ENCODE measurements at places on chromosomes 2 and 18. TPM values are rescaled to one million over a fixed set of nuclear protein-coding genes. Genes with fewer than 3 reads are reported as not detected.

Gene DSG1
- total RNA-seq, result 33.7 TPM

Gene MARCO
- total RNA-seq, result 0.80 TPM

Gene OSGEPL1
- total RNA-seq, result 3.7 TPM

Gene VIL1
- total RNA-seq, result not detected

Gene CHCHD5
- 41.5 TPM for total RNA-seq

- no peak for ATAC-seq
Observed at GRCh38 chr2:98705333-98705617, 25.7 kb downstream of the MGAT4A start.

GRCh38 chr2:189608795-189609422 lies 28.3 kb upstream of the SLC40A1 start:
- ATAC-seq, result no peak

DNA sequence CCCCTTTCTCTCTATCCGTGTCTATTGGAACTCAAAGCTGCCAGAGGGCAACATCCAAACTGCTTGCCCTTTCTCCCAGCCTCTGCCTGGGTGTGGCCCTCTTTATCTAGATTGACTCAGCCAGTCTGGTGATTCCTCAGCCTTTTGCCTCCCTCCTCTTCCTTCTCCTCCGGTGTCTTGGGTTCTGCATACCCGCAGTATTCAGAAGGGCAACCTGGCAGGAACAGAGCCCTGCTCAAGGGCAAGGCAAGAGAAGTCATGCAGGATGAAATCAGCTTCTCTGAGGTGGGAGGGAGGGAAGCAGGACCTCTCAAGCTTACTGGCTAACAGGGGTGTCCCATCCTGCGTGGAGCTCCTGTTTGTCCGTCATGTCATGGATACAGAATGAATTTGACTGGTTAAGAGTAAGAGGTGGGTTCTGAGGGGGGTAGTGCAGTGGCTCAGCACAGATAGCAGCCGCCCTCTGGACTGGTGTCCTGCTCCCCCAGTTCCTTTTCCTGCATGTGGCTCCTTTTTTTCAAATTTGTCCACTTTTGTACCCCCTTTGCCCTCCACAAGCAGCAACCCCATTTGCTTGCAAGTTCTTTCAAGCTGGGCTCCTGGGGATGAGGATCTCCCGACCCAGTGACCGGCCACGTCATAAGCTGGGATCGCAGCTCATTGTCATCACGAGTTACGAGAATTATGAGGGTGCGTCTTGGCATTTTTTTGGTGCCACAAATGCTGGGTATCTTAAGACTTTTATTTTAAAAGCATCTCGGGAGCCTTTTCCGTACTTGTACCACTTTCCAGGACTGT lies 154.1 kb downstream of the FHOD3 start:
- peak; percentile 12 for ATAC-seq

- ATAC-seq, result no peak
Observed at GRCh38 chr2:168135121-168135520, 112.3 kb downstream of the STK39 start.

DNA sequence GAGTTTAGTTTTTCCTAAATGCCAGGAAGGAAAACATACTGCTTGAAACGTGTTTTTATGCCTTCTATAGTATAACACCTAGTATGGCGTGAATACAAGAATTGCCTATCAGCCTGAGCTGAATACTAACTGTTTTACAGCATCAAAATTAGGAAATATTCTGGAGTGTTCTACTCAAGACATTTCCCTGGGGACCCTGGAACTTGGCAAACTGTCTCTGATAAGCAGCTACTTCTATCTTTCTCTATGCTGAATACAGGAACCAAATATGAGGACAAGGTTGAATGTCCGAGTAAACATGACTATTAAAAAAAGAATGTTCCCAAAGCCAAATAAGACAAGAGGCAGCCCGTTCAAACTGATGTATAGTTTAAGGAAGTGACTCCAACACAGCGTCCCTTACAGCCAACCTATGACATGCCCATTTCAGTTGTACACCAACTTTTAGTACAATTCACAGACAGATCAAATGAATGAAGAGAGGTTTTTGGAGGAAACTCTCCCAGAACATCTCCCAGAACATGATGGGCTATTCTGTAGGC lies 951.3 kb upstream of the ACVR2A start:
- no peak for ATAC-seq

GRCh38 chr18:55073834-55074233 lies 114.6 kb upstream of the CCDC68 start:
- no peak for ATAC-seq

- peak; percentile 78 for ATAC-seq
Observed at GRCh38 chr18:11909591-11910026, 1.5 kb upstream of the MPPE1 start.

DNA sequence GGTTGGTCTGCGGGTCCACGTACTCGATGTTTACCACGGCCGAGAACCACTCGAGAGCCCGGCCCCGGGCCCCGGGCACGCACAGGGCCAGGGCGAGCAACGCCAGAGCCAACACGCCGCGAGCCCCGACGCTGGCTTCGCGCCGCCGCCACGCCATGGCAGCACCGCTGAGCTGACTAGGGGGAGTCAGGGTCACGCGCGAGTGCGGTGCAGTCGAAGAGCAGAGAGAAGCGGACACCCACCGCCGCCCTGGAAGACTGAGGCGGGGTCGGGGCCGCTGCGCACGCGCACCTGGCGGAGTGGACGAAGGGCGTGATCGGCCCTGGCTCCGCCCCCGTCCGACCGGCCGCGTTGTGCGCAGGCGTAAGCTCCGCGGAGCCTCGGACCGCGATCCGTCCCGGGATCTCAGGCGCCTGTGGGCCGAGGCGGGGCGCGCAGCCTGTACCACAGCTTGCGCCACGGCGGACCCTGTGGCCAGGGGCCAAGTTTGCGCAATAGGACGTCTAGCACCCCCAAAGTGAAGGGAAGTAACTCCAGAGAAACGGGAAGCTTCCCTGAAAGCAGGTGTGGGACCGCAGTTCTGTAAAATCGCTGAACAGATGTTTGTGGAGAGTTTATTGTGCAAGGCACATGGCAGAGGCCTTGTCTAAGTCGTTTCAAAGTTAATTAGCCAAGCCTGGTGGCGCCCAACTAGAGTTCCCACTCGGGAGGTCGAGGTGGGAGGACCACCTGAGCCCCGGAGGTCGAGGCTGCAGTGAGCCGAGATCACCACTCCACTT lies at the start of gene RNF149:
Gene RNF149, minus strand, starts transcription at position 270 of the 779 bp plus-strand sequence. Its CDS starts 113 bp downstream, at position 157.
- peak; percentile 91 for ATAC-seq

GRCh38 chr18:32308493-32309120 lies 118.8 kb downstream of the MEP1B start:
- ATAC-seq, result peak; percentile 90

DNA sequence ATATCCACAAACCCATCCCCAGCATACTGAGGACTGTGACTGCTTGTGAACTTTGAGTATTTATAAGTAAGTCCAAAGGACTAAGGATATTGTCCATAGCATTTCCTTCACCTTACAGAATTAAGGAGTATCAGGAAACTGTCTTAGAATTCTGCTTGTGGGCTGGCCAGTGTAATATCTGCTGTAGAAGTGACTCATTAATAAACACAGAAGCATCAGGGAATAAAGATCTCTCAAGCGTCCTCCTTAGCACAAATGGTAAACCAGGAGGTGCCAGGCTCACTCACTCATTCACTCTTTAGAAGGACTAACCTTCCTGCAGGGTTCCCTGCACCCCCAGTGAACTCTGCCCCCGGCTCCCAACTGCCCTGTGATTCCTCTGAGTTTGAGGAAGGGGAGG lies 31.0 kb downstream of the CCDC68 start:
- ATAC-seq, result no peak

DNA sequence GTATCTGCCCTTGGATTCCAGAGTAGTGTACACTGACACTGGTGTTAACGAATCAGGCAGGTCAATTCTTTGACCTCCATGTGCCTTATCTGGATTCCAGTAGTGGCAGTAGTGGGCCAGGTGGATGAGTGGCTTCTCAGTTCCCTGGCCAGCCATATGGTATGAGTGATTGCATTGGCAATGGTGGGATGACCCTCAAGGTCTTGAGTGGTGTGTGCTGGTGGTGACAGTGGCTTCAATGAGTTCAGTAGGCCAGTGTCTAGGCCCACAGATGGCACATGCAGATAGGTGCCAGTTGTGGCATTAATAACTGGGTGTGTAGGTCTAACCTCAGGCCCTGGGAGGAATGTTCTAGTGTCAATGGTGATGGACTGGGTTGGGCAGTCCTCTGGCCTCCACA lies 674.1 kb upstream of the NXPH2 start:
- ATAC-seq, result no peak

DNA sequence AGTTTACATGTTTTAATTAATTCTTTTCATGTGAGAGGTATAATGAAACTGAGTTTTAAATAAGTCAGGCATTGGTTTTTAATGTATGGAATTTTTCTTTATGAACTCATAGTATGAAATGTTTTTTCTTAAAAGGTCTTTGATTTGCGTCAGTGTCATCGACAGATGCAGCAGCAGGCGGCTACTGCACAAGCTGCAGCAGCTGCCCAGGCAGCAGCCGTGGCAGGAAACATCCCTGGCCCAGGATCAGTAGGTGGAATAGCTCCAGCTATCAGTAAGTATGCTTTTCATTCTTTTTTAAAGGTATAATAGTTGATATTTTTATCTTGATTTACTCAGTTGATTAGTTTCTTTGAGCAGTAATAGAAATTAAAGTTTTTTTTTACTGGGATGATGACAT lies 46.5 kb downstream of the SMAD4 start:
- no peak for ATAC-seq

- ATAC-seq, result no peak
Observed at GRCh38 chr2:187134306-187134705, 285.3 kb upstream of the ZSWIM2 start.

GRCh38 chr2:60347781-60348180 lies 205.7 kb downstream of the BCL11A start:
- no peak for ATAC-seq

DNA sequence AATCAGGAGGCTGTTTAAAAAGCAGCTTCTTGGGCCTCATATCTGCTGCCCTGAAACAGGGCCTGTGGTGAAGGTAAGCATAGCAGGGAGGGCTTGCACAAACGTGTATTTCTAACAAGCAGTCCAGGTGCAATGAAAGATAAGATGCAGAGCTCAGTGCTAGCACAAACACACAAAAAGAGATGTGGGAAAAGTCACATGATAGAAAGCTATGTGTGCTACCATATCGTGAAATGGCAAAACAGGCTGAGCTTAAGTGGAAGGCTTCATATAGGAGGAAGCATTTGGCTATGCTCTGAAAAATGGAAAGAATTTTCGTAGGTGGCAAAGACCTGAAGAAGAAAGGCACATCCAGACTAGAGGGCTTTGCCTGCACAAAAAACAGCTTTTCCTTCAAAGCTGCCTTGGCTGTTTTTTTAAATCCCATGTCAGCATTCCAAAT lies 10.2 kb downstream of the RSAD2 start:
- ATAC-seq, result no peak

GRCh38 chr2:72138011-72138881 lies 9.4 kb downstream of the CYP26B1 start:
- no peak for ATAC-seq
